ENCODE measurements at places on chromosomes 1 and 21.

- DNase-seq = no peak
Observed at GRCh38 chr1:186102107-186102506, 272.9 kb downstream of the TPR start.

- DNase-seq = no peak
Observed at GRCh38 chr1:25253911-25254310, 6.7 kb upstream of the RSRP1 start.

GRCh38 chr21:14617040-14617393 is 70.9 kb upstream of the SAMSN1 start:
- no peak for DNase-seq

- no peak for DNase-seq
Observed at GRCh38 chr1:22582661-22583635, 19.7 kb downstream of the EPHA8 start.

DNA sequence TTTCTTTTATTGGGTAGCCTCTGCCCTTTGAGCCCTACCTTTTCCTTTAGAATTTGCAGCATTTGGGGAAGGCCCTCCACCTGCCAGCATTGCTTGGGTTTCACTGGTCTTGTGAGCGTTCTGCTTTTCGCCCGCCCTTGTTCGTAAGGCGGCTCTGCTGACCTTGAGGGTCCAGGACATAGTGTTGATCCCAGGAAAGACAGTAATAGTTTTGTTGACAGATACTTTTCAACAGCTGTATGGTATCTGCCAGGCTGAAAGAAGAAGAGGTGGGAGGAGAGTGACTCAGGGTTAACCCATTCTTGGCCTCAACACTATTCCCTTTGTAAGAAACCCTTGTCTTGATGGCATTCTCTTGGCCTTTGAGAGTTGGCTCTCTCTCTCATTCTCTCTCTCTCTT is 113.4 kb upstream of the SPAG17 start:
- DNase-seq = no peak

DNA sequence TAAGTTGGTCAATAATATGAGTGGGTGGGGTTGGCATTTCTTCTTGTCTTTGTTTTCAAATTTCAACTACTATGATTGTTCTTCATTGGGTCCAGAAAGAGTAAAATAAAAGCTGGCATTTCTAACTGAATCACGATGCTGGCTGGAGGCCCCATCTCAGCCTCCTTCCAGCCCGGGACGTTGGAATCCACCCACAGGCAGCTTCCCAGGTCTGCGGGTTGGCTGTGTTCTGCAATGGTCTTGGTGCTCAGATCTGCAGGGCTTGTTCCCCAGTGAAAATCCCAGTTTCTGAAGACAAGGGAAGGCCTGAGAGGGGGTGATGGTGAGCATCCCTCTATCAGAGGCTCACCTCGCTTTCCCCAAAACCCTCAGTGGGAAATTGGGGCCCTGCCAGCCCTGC is 54.7 kb upstream of the ARHGEF16 start:
- DNase-seq = no peak

- DNase-seq = peak; percentile 5
Observed at GRCh38 chr1:107430540-107431228, 289.8 kb downstream of the NTNG1 start.

DNA sequence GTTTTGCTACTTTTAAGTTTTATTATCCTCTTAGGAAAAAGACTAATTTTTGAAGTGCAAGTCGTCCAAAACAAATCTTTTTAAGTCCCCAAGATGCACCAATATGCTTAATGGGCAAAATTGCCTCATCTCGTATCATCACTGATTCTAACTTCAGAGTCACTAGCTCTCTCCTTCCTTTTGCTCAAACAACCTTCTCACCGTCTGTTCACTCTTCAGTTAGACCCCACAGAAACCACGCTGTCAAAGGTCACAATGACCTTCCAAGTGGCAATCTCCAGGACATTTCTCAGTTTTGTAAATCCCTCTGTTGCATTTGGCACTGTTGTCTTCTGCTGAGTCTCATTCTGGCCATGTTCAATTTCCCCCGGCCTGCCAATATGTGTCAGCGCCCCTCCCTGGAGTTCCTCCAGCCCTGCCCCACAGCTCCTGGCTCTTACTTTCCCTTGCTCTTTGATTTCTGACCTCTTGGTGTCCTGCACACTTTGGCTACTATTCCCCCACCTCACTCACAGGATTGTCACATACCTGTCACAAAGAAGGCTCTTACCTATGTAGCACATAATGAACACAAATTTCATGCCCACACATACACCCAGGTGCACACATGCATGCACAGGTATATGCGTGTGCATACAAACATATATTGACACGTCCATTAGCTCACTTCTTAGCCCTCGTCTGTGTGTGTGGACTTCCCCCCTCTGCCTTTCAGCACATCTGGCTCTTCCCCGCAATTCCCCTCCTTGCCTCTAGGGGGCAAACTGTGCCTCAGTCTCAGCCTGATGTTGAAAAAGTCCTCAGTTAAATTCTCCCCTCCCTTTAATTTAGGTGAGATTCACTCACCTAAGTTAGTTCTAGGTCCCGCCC is 354.0 kb upstream of the DUSP10 start:
- peak; percentile 26 for DNase-seq

DNA sequence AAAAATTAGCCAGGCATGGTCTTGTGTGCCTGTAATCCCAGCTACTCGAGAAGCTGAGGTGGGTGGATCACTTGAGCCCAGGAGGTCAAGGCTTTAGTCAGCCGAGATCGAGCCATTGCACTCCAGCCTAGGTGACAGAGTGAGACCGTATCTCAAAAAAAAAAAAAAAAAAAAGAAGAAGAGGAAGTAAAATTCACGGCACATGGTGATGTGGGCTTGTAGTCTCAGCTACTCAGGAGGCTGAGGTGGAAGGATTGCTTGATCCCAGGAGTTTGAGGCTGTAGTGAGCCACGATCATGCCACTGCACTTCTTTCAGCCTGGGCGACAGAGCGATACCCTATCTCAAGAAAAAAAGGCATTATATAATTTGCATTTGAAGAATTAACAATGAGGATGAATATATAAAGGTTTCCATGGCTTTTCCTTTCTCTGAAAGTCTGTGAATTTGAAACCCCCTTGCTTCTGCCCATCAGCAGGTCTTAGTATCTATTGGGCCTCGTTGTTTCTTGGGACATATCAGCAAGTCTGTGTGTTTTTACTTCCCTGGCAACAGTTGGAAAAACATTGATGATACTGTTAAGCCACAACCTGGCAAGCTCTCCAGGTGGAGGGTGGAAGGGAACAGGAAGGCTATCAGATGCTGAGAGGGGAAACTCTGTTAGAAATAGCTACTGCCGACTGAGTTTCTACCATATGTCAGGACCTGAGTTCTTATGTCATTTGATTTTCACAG is 4.6 kb upstream of the PLA2G2D start:
- no peak for DNase-seq

- no peak for DNase-seq
Observed at GRCh38 chr1:193448682-193449461, 262.5 kb upstream of the B3GALT2 start.

GRCh38 chr1:7845761-7846160 is 7.1 kb downstream of the UTS2 start:
- DNase-seq = no peak

GRCh38 chr21:29305561-29305960 is 6.8 kb downstream of the BACH1 start:
- no peak for DNase-seq

- DNase-seq = no peak
Observed at GRCh38 chr1:183636783-183637182, 1.2 kb upstream of the ARPC5 start.

DNA sequence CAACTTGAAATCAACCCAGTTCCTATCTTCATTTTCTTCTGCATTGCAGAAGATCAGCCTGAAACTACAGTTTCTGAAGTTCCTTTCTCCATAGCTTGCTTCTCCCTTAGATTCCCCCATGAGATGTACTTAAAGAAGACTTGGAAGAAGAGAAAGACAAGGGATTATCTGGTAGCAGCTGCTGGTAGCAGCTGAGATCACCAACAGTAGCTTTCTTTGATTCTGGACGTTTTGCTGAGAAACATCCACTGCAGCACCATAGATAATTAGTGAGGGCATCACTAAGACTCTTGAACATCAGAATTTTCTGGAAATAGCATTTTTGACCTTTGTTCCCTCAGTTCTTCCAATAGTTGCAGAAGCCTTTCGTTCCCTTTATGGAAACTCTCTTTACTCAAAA is 465 bp upstream of the CFHR3 start:
- no peak for DNase-seq

- peak; percentile 13 for DNase-seq
Observed at GRCh38 chr1:24015221-24016210, 35.4 kb upstream of the SRSF10 start.

DNA sequence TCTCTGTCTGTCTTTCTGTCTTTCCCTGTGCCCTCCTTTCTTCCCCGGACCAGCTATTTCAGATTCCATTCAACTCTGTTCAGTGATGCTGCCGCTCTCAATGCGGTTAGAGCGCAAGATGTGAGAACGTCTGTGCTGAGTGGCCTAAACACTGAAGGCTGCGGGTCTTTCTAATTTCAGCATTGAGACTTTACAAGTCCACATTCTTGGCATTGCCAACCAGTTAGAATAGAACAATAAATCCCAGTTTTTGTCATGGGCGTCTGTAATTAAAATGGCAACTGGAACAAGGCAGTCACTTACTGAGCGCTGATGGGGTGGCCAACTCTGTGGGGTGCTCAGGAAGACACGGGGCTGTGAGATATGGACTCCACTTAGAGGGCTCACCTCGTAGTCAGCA is 112.8 kb downstream of the DHRS3 start:
- no peak for DNase-seq

- DNase-seq = peak; percentile 94
Observed at GRCh38 chr1:36150296-36151133, 1.2 kb upstream of the TRAPPC3 start.

- no peak for DNase-seq
Observed at GRCh38 chr1:150981805-150982712, at the start of gene ANXA9. Gene ANXA9 (plus strand): TSS chr1:150982292. CDS start chr1:150983106, 814 bp downstream.

DNA sequence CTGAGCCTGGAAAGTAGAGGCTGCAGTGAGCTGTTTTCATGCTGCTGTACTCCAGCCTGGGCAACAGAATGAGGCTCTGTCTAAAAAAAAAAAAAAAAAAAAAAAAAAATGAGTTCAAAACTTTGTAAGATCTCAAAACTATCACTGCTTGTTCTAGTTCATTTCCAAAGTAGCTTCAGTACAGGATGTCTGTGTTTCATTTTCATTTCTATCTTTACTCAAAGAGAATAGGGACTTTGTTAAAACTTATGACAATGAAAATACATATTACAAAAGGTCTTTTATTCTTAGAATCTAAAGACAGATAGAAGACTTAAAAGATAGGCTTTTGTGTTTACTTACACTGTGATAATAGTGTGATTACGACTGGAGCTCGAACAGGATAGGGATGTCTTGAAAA is 709.7 kb downstream of the ADGRL2 start:
- no peak for DNase-seq

GRCh38 chr1:37725851-37726613 is 33.7 kb downstream of the CDCA8 start:
- DNase-seq = no peak

DNA sequence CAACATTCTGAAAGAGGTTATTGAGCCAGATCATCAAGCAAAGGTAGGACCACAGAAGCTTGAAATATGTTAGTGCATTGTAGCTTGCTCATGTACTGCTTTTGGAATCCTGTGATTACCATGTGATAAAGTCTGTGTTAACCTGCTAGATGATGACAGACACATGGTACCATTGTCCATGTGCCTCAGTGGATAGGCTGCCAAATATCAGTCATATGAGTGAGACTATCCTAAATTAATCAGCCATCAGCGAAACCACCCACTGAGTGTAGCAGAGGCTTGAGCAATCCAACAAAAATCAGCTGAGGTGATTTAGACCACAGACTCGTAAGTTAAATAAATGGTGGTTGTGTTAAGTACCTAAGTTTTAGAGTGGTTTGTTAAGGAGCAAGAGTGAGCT is 32.7 kb upstream of the CRB1 start:
- DNase-seq = no peak

Data from kidney capillary endothelial cell (primary cell).